ENCODE measurements at places on chromosomes 12 and 14.

DNA sequence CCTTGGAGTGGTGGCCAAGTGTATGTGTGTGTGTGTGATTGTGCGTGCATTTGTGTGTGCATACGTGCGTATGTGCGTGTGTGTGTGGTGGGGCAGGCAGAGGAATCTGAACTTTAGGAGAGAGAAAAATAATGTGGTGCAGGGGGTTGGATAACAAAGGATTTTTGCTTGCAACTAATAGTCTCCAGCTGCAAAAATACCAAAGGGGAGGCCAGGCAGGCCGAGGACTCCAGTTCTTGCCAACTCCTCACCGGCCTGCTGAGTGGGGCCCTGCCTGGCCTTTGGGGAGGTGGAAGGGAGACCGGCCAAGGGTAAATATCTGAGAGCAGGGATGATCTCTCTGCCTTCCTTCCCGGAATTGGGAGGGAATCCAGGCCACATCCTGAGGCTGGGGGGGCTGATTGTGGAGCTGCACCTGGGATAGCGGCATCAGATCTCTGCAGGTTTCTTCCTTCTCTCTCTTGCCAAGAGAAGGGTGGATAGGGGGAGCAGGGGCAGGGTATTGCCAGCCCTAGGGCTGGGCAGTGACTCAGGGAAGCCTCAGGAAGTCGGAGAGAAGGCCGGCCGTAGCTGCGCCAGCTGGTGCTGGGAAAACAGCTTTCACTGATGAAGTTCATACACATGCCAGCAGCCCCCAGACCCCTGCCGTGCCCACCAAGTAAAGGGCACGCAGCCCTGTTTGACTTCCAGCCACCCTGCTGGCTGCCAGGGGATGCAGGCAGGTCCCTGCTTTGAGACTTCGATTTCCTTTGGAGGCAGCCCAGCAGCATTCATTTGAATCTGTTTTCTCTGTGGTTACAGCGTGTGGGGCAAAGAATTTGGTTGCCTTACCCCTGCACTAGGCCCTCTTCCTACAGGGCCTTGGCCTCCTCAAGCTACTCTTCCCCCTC lies 4.6 kb upstream of the LRP1-AS start:
- peak; percentile 76 for DNase-seq

GRCh38 chr14:39030209-39030608 lies 72.8 kb downstream of the SEC23A start:
- no peak for DNase-seq

DNA sequence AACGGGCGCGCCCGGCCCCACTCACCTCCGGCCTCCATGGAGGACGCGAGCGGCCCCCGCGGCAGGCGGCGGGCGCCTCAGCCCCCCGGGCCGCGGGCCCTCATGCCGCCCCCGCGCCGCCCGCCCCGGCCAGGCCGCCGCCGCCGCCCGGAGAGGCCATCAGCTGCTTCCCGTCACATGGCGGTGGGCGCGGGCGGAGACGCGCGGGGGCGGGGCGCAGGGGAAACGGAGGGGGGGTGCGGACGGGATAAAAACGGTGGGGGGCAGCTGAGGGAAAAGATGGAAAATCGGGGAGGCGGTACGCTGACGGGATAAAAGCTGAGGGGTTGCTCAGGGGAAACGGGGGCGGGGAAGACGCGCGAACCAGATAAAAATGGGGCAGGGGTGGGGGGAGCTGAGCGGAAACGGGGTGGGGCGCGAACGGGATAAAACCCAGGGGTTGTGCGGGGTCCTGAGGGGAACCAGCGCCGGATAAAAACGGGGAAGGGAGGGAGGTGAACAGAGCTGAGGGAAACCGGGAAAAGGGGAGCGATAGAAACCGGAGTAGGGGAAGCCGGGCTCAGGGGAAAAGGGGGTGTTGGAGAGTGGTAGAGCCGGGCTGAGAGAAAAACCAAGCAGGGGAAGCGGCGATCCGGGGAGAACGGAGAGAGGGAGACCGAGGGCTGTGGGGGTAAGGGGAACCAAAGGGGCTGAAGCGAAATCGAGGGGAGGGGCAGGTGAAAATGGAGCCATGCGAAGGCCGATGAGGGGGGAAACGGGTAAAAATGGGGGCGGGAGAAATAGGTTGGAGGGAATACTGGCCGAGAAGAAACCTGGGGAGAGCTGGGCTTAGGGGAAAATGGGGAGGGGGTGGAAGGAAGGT lies at the start of gene WSB2:
TSS of gene WSB2 (minus strand) at position 169 of the 862 bp plus-strand sequence. CDS start at position 38, 131 bp downstream.
- peak; percentile 77 for DNase-seq

DNA sequence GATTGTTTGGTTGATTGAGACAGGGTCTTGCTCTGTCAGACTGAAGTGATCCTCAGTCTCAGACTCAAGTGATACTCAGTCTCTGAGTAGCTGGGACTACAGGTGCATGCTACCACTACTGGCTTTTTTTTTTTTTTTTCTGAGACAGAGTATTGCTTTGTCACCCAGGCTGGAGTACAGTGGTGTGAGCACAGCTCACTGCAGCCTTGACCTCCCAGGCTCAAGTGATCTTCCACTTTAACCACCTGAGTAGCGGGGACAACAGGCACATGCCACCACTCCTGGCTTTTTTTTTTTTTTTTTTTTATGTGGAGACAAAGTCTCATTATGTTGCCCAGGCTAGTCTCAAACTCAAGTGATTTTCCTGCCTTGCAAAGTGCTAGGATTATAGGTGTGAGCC lies 31.8 kb downstream of the CPSF2 start:
- no peak for DNase-seq

GRCh38 chr14:104239185-104239775 lies 100.9 kb downstream of the KIF26A start:
- DNase-seq: no peak

DNA sequence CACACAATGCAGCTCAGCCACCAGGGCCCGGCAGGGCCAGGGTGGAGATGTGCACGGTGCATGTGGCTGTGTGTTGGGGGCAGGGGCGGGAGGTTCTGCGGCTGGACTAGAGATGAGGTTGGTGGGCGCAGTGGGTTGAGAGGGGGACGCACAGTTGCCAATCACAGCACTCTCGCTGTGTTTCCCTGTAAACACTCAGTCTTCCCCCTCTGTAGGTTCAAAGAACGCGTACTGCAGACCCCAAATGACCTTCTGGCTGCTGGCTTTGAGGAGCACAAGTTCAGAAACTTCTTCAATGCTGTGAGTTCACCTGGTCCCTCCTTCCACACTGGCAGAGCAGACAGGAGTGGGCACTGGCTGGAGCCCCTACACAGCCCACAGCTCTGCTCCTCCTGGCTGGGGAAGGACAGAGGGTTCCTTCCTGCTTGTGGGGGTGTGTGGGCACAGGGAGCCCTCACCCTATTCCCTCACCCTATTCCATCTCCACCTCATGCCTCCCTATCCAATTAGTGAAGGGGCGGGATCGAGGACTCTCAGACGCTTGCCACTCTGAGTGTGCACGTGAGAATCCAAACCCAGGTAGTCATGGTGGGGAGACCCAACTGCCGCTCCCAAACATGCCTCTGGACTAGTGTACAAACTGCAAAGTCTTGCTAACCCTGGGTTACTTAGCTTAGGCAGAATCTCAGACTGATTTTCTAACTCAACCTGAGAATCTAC lies 17.8 kb downstream of the OTUB2 start:
- DNase-seq: no peak

DNA sequence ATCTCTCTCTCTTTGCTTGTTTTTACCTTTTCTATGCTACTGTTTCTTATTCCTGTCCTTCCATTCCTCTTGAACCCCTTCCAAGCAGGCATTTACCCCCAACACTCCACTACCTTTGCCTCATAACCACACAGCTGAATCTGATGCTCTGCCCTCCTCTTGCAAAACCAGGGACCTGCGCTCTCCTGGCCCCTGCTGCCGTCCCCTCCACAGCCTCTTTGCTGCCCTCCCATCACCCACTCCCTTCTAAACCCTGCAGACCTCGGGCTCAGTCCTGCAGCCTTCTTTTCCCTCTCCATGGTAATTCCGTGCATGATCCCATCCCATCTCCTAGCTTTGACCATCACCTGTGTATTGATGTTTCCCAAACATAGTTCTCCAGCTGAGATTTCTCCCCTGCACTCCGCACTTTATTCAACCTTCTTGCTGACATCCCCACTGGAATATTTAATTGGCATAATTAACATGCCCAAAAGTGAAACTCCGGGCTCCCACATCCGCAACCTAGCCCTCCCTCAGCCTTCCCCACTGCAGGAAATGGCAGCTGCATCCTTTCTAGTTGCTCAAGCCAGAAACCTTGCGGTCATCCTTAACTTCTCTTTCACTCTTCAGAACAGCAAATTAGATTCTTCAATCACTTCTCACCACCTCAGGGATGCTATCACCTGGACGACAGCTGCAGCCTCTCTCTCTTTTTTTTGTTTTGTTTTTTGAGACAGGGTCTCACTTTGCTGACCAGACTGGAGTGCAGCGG lies 16.0 kb downstream of the FIGNL2 start:
- no peak for DNase-seq

GRCh38 chr12:118063576-118064391 lies 2.8 kb upstream of the WSB2 start:
- DNase-seq: peak; percentile 30

DNA sequence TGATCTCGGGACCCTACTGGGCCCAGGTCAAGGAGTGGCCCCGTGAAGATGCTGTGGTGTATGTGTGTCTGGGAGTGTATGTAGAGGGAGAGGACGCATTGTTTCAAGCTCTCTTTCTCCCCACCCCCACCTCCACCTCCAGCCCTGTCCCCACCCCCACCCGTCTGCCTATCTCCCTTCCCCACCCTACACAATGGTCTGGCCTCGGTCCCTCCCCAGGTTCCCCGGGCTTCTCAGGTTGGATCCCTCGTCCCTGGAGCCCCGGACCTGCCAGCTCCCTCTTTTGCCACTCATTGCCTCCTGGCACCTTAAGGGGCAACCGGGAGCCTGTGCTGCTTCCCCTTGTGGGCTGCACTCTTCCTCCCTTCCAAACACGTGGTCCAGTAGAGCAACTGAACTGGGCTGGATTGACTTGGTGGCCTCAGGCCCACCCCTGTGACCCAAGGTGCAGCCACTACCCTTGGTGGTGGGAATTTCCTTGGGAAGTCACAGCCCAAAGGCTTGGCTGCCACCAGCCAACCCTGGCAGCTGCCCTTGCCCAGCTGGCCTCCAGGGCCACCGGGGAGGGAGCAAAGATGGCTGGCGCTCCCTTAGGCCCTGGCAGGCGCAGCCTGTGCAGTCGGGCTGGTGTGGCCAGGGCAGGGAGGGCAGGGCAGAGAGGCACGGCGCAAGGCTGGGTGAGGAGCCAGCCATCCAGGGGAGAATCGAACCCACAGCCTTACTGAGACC lies 628 bp downstream of the VRTN start:
- DNase-seq: no peak

DNA sequence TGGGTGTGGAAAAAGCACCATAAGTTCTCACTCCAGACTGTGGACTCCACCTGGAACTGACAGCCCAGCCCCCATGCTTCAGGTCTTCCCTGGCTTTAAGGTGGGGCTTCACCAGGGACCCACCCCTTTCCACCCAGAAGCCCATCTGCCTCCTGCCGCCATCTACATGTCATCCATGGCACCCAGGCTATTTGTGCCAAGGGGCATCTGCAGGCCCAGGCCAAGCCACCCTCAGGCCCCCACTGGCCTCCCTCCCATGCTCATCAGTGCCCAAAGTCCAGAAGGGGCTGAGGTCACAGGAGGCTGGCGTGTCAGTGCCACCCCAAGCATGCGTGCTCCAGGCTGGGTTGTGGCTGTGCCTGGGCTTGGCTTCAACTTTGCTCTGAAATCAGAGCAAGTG lies 212.2 kb upstream of the DIO3 start:
- DNase-seq: no peak

- peak; percentile 77 for DNase-seq
These were observed 1.4 kb downstream of the EEA1 start for GRCh38 chr12:92927436-92928281.

- peak; percentile 58 for DNase-seq
These were observed 211.8 kb downstream of the PCNX1 start for GRCh38 chr14:71119075-71119474.

DNA sequence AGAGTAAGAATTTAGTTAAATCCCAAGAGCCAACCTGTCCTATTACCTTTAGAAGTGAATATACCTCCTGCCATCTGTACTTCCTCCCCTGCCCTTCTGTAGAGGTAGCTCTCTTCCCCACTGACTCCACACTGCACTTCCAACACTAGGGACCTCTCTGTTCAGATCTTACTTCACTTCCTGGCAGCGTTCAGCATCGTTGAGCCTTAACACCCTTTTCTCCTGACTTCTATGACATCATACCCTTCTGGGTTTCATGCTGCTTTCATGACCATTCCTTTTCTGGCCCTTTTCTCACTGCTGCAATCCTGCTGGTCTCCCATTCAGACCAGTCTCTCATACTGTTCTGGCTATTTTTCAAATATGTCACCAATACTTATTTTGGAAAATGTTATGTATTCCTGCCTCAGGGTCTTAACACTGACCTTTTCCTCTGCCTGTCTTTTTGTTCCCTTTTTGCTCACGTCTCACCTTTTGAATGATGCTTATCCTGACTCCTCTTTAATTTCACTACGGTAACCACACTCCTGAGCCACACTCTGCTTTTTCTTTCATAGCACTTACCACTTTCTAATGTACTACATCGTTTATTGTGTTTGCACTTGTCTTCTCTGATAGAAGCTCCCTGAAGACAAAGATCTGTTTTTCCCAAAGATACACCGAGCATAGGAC lies 67.6 kb downstream of the PLEKHA5 start:
- no peak for DNase-seq

- no peak for DNase-seq
These were observed 2.6 kb downstream of the TMTC1 start for GRCh38 chr12:29781188-29781587.

GRCh38 chr14:89243286-89243685 lies 173.7 kb downstream of the FOXN3 start:
- no peak for DNase-seq

GRCh38 chr12:2610358-2610757 lies 184.4 kb upstream of the FKBP4 start:
- DNase-seq: no peak

GRCh38 chr12:22459838-22460490 lies 84.4 kb downstream of the C2CD5 start:
- peak; percentile 41 for DNase-seq

- DNase-seq: no peak
These were observed 1379.7 kb upstream of the SEL1L start for GRCh38 chr14:82913396-82913795.

DNA sequence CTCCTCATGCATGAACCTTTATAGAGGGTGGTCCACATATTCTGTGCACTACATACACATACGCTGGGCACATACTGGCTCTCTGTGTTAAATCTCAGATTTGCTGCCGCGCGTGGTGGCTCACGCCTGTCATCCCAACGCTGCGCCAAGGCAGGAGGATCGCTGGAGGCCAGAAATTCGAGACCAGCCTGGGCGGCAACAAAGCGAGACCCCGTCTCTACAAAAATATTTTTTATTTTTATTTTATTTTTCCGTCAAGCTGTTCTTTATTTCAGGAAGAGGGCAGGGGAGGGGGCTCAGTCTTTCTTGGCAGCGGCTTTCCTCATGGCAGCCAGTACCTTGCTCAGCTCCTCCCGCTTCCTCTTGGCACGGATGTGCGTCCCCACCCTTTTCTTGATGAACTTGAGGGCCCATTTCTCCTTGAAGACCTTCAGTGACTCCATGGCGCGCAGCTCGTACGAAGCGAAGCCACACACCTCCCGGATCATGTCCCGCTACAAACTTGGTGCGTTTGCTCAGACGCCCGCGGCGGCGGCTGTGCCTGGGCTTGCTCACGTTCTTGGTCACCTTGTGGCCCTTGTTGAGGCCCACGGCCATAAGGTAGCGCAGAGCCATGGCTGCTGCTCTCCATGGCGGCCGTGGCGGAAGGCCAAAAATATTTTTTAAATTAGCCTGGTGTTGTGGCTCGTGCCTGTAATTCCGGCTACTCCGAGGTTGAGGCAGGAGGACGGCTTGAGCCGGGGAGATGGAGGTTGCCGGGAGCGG lies 3.2 kb downstream of the DCAF4 start:
- no peak for DNase-seq
